Mesothelial cell of epicardium (in vitro differentiated cells): ENCODE measurements at places on chromosomes 7 and 10.

- no peaks in the 10 kb centered on the region for H3K36me3 ChIP-seq
- H3K4me3 ChIP-seq = no peak overlapping the region
- no peak for DNase-seq
- H3K27me3 ChIP-seq = peaks cover 50% of the 10 kb centered on the region
- no peak overlapping the region for H3K27ac ChIP-seq
Observed at GRCh38 chr10:62724465-62724864, 80.1 kb upstream of the ADO start.

GRCh38 chr7:38545977-38546376, 85.2 kb downstream of the AMPH start:
- no peaks in the 10 kb centered on the region for H3K36me3 ChIP-seq
- peaks cover 54% of the 10 kb centered on the region for H3K27me3 ChIP-seq
- H3K4me3 ChIP-seq = no peak overlapping the region
- DNase-seq = no peak

GRCh38 chr7:116122972-116123595, 87.3 kb upstream of the TES start:
- H3K27me3 ChIP-seq = no peaks in the 10 kb centered on the region
- H3K4me1 ChIP-seq = peaks cover 17% of the 10 kb centered on the region
- H3K4me3 ChIP-seq = no peak overlapping the region

GRCh38 chr10:122019414-122019975, 30.5 kb downstream of the TACC2 start:
- H3K4me1 ChIP-seq = peaks cover 3% of the 10 kb centered on the region
- no peak for DNase-seq
- H3K27me3 ChIP-seq = peaks cover 2% of the 10 kb centered on the region
- H3K27ac ChIP-seq = no peak overlapping the region
- no peaks in the 10 kb centered on the region for H3K36me3 ChIP-seq

- peaks cover 61% of the 10 kb centered on the region for H3K27me3 ChIP-seq
- peak overlapping the region; percentile 95 for H3K4me3 ChIP-seq
- H3K4me1 ChIP-seq = peaks cover 38% of the 10 kb centered on the region
- H3K27ac ChIP-seq = peak overlapping the region; percentile 93
- DNase-seq = peak; percentile 53
Observed at GRCh38 chr7:131106681-131107336, 220.9 kb upstream of the MKLN1 start.

- H3K27ac ChIP-seq = no peak overlapping the region
- no peaks in the 10 kb centered on the region for H3K27me3 ChIP-seq
- peaks cover 12% of the 10 kb centered on the region for H3K4me1 ChIP-seq
- H3K36me3 ChIP-seq = no peaks in the 10 kb centered on the region
Observed at GRCh38 chr10:61024856-61025201, 80.8 kb upstream of the RHOBTB1 start.

- H3K4me3 ChIP-seq = no peak overlapping the region
- no peak for DNase-seq
- peaks cover 39% of the 10 kb centered on the region for H3K4me1 ChIP-seq
- H3K36me3 ChIP-seq = no peaks in the 10 kb centered on the region
- no peak overlapping the region for H3K27ac ChIP-seq
- peaks cover 8% of the 10 kb centered on the region for H3K27me3 ChIP-seq
Observed at GRCh38 chr10:110356628-110357245, 52.0 kb upstream of the SMNDC1 start.

GRCh38 chr7:77308792-77309191, 107.4 kb downstream of the GSAP start:
- H3K36me3 ChIP-seq = peaks cover 50% of the 10 kb centered on the region
- no peaks in the 10 kb centered on the region for H3K4me1 ChIP-seq
- H3K27me3 ChIP-seq = no peaks in the 10 kb centered on the region
- DNase-seq = no peak
- H3K4me3 ChIP-seq = no peak overlapping the region

DNA sequence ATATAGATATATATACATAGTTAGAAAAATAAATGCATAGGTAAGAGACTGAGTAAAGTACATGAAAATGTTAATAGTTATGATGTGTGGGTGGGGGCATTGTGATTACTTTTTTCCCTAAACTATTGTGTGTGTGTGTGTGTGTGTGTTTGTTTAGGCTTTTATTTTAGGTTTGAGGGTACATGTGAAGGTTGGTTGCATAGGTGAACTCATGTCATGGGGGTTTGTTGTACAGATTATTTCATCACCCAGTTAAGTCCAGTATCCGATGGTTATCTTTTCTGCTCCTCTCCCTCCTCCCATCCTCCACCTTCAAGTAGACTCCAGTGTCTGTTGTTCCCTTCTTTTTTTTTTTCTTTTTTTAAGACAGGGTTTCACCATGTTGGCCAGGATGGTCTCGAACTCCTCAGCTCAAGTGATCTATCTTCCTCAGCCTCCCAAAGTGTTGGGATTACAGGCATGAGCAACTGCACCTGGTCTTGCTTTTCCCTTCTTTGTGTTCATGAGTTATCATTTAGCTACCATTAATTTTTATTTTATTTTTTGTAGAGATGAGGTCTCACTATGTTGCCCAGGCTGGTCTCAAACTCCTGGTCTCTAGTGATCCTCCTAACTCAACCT, 1.9 kb upstream of the RUFY2 start:
- peaks cover 19% of the 10 kb centered on the region for H3K4me1 ChIP-seq
- H3K4me3 ChIP-seq = peak overlapping the region; percentile 30
- H3K27me3 ChIP-seq = no peaks in the 10 kb centered on the region
- no peak overlapping the region for H3K27ac ChIP-seq

DNA sequence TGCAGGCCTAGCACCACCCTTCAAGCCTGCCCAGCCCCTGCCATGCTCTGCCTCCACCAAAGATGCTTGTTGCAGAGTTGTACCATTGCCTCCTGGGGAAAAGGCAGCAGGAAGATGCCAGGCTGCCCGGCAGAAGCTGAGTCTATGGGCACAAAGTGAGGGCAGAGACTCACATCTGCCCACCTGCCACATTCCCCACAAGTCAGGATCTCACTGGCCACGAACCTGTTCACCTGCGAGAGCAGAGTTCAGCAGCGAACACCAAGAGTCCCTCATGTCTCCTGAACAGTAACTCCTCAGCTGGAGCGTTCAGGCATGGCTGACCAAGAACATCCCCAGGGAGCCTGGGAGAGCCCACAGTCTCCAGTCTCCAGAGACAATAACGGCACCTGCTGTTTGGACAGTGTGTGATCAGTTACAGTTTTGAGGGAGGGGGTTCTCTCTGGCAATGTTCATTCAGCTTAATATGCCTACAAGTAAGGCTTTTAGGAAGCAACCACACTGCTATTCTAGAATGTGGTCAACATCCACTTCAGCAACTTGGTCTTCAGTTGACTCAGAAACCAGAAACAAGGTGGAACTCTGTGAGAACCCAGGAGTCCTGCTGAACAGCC, 78.5 kb downstream of the GRID1 start:
- H3K36me3 ChIP-seq = no peaks in the 10 kb centered on the region
- DNase-seq = no peak
- no peaks in the 10 kb centered on the region for H3K4me1 ChIP-seq
- H3K27ac ChIP-seq = no peak overlapping the region

GRCh38 chr7:116434820-116435341, 64.7 kb upstream of the CAV2 start:
- H3K27ac ChIP-seq = no peak overlapping the region
- no peaks in the 10 kb centered on the region for H3K36me3 ChIP-seq
- H3K4me1 ChIP-seq = peaks cover 4% of the 10 kb centered on the region
- DNase-seq = no peak
- no peak overlapping the region for H3K4me3 ChIP-seq

GRCh38 chr7:115014794-115015193, 92.9 kb downstream of the MDFIC start:
- H3K36me3 ChIP-seq = peaks cover 24% of the 10 kb centered on the region
- no peaks in the 10 kb centered on the region for H3K27me3 ChIP-seq
- peaks cover 1% of the 10 kb centered on the region for H3K4me1 ChIP-seq
- no peak overlapping the region for H3K4me3 ChIP-seq

GRCh38 chr7:23115991-23116390, 10.4 kb downstream of the KLHL7 start:
- DNase-seq = no peak
- H3K36me3 ChIP-seq = peaks cover 4% of the 10 kb centered on the region
- peaks cover 16% of the 10 kb centered on the region for H3K4me1 ChIP-seq
- H3K27me3 ChIP-seq = no peaks in the 10 kb centered on the region
- H3K4me3 ChIP-seq = no peak overlapping the region

DNA sequence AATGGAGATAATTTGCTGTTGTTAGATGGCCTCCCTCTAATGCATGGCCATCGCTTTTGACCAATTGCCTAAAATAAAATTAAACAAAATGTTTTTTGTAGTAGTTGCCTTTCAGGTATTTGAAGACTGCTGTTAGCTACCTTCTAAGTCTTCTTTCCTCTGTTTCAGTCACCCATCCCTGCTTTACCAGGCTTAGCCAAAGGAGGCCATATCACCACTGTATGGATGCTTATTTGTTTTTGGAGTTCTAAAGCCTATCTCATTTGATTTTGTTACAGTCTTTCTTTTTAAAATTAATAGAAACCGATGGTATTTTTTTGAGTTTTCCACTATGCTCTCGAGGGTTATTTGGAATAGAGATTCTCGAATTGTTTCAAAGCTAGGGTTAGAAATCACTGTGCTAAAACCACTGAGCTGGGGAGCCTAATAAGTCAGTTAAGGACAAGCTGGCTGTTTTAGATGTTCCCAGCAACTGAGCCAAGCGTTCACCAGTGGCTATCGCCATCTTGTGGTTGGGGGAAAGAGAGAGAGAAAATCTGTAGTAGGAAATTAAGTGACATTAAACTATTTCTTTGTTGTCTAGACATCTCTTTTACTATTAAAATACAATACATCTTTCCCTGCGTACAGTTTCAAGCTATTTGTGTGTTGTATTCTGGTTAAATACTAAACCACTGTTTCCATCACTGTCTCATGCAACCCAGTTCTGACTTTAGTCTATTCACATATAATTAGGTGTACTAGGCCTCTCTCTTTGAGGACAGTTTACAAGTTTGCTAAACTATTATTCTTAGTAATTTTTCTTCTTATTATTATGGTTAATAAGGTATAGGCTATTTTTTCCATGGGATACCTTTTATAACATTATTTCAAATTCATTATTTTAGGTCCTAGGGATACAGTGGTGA, 52.2 kb downstream of the GPR158 start:
- no peak overlapping the region for H3K27ac ChIP-seq
- no peak for DNase-seq
- H3K4me3 ChIP-seq = no peak overlapping the region
- peaks cover 6% of the 10 kb centered on the region for H3K4me1 ChIP-seq
- H3K27me3 ChIP-seq = peaks cover 3% of the 10 kb centered on the region

- no peaks in the 10 kb centered on the region for H3K36me3 ChIP-seq
- DNase-seq = no peak
- H3K4me3 ChIP-seq = no peak overlapping the region
- no peaks in the 10 kb centered on the region for H3K4me1 ChIP-seq
Observed at GRCh38 chr10:107616031-107616430, 451.5 kb upstream of the SORCS1 start.

- DNase-seq = no peak
- peaks cover 3% of the 10 kb centered on the region for H3K27me3 ChIP-seq
- H3K4me1 ChIP-seq = peaks cover 8% of the 10 kb centered on the region
- peaks cover 18% of the 10 kb centered on the region for H3K36me3 ChIP-seq
- H3K4me3 ChIP-seq = no peak overlapping the region
- no peak overlapping the region for H3K27ac ChIP-seq
Observed at GRCh38 chr10:114301177-114301576, 62.1 kb downstream of the VWA2 start.

GRCh38 chr10:22927661-22928403, at the start of gene ARMC3:
Gene ARMC3 (plus strand): TSS chr10:22928053. CDS start chr10:22931997, 3,944 bp downstream.
- DNase-seq = peak; percentile 82
- no peaks in the 10 kb centered on the region for H3K36me3 ChIP-seq
- no peaks in the 10 kb centered on the region for H3K4me1 ChIP-seq
- H3K27ac ChIP-seq = peak within 1 kb of the TSS; percentile 53
- no peak within 1 kb of the TSS for H3K4me3 ChIP-seq
- no peaks in the 10 kb centered on the region for H3K27me3 ChIP-seq

DNA sequence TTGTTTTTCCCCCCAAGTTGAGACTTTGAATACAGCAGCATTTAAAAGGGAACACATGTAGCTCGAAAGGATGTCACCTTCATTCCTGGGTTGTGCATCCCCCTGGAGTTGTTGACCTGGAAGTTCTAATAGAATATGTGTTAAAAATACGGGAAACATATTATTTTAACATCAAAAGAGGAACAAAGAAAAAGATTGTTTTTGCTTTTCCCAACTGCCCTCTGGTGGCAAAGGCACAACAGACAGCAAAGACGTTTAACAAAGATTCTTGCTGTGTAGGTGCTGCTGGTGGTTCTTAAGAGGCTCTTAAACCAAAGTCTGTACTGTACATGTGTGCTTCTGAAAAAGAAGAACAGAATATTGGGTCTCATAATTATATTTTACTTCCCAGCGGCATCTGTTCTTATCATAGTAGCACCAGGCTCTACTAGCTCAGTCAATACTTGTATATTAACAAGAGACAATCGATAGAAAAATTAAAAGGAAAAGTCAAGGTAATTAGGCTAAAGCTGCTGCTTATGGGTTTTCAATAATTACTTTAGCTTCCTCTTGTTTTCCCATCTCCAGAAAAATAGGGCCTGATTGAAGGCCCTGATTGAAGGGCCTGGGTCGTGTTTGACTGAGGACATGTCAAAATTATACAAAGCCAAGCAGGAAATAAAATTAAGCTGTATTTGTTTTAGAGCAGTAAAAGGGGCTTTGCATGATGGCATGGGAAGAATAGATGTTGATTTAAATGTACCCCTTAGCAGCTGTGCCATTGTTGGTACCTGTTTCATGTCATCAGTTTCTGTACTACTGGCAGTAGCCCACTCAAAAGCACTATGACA, 384.2 kb upstream of the LRGUK start:
- H3K4me1 ChIP-seq = peaks cover 18% of the 10 kb centered on the region
- H3K27ac ChIP-seq = no peak overlapping the region
- H3K27me3 ChIP-seq = no peaks in the 10 kb centered on the region
- no peak overlapping the region for H3K4me3 ChIP-seq
- no peaks in the 10 kb centered on the region for H3K36me3 ChIP-seq

DNA sequence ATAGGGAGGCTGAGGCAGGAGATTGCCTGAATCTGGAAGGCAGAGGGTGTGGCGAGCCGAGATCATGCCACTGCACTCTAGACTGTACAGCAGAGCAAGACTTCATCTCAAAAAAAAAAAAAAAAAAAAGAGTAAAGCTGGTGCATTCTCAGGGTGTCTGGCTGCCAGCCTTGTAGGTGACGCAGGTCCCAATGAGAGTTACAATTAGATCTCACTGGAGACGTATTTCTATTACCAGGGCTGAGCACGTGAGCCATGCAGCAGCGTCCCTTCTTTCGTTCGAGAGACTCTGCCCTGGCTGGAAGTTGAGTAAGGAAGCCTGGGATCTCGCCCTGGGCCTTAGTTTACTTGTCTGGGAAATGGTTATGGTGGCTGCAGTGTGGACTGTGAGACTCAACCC, 22.4 kb upstream of the ZMIZ1 start:
- no peak overlapping the region for H3K27ac ChIP-seq
- DNase-seq = no peak
- no peaks in the 10 kb centered on the region for H3K27me3 ChIP-seq
- peaks cover 15% of the 10 kb centered on the region for H3K4me1 ChIP-seq
- no peak overlapping the region for H3K4me3 ChIP-seq
